ENCODE measurements at places on chromosomes 12 and 14.
A peak's percentile ranks its signal among the peaks of the same experiment; 100 is the strongest.

DNA sequence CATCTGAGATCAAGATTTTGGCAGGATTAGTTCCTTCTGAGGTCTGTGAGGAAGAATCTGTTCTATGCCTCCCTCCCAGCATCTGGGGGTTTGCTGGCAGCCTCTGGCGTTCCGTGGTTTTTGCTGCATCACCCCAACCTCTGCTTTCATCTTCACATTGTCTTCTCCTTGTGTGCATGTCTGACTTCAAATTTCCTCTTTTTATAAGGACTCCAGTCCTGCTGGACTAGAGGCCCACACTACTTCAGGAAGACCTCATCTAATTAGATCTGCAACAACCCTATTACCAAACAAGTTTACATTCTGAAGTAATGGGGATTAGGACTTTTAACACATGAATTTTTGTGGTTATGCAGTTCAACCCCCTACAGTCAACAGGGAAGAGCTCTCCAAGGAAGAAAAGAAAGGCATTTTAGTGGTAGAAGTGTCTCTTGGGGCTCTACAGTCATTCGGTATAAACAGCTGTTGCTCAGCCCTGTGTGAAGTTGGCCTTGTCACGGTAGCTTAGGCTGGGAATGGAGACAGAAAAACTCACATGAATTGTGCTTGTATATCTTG is 89.7 kb downstream of the CAND1 start:
- no peak for DNase-seq

DNA sequence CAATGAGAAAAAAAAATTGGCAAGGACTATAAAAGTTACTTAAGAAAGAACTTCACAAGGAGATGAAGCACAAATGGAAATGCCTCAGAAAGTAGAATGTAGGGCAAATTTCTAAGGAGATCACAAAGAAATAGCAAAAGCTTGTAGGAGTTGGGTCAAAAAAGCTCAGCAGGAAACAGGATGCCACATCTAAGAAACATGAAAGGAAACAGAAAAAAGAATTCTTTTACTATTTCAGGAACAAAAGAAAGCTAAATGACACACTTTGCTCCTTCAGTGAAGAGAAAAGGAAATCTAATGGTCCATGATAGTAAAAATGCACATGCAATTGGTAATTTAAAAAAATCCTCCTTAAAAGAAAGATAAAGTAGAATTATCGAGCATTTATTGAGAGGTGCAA is 452.1 kb upstream of the GARIN6 start:
- DNase-seq, result no peak

GRCh38 chr14:90447720-90448497 is 51.1 kb downstream of the CALM1 start:
- DNase-seq, result no peak

DNA sequence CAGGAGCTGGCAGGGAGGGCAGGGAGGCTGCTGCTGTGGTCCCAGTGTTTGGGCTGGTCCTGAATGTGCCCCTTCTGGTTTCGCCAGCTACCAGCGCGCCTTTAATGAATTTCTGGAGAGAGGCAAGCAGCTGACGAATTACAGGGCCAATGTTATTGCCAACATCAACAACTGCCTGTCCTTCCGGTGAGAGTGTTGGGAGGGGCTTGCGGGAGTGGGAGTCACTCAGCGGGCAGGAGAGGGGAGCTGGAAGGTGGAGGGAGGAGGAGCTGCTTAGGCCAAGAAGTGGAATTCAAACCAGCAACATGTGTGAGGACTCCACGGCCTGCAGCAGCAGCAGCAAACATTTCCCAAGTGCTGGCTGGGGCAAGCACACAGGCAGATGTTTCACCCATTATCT is 7.7 kb downstream of the TNFAIP2 start:
- DNase-seq, result no peak

- DNase-seq, result no peak
These were observed 52.9 kb downstream of the SERPINA3 start for GRCh38 chr14:94665121-94665520.

DNA sequence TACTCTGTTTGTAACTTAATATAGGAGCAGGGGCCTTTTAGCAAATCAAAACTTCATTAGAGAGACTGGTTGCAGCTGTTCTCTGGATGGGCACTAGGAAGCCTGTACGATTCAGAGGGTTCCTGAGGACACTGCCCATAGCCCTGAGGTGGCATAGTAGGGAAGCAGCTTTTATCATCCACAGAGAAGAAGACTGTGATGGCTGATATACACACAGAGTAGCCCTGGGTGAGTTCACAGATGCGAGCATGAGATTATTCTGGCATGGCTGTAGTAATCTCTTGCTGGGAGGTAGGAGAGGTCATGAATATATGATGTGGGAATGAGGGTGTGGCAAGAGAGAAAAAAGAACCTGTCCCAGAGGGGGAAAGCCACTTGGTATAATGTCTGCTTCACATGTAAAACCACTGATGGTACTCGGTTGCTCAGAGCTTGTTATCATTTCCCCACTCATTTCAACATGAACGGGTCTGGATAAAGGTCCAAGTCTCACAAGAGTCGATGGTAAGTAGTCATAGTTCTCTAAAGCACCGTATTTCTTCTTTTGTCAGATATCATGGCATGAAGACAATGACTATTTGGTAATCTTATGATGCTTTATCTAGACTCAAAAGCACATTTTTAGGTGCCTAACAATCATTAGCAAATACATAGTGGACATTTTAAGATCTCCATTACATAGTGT is 52.0 kb downstream of the PEBP1 start:
- DNase-seq, result no peak

DNA sequence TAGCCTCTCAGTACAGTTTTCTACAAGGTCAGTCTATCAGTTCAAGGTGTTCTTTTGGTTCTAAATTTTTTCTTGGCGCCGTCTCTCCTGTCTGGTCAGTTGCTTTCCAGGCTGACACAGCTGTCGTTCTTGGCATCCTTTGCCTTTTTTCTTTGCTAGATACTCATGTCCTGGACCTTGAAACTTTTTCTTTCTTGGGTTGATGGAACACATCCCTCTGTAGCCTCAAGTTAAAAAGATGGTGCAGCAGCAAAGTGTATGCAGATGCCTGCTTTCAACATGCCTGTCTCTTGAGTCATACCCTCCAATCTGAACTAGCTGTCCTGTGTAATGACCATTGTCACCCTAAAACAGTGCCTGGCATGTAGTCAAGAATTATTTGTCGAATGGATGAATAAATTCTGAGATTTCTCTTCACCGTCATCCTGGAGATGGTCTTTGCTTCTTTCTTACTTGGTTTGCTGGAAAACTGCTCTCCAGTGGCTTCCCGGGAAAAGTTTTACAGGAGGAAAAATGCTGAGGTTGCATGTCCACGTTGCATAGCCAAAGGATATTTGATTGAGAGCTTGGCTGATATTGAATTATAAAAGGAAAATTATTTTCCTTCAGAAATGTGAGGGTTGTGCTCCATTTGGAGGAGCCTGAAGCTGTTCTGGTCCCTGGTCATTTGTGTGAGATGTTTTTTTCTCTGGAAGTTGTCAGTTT is 4.6 kb downstream of the NYNRIN start:
- no peak for DNase-seq

- DNase-seq, result no peak
These were observed 18.2 kb upstream of the SUSD6 start for GRCh38 chr14:69593018-69593677.

DNA sequence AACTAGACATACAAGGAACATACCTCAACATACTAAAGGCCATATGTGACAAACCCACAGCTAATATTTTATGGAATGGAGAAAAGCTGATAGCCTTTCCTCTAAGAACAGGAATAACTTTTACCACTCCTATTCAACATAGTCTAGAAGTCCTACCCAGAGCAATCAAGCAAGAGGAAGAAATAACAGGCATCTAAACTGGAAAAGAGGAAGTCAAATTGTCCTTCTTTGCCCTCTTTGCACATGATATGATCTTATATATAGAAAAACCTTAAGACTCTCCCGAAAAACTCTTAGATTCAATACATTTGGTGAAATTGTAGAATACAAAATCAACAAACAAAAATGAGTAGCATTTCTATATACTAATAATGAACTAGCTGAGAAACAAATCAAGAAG is 110.0 kb downstream of the ATP23 start:
- no peak for DNase-seq

DNA sequence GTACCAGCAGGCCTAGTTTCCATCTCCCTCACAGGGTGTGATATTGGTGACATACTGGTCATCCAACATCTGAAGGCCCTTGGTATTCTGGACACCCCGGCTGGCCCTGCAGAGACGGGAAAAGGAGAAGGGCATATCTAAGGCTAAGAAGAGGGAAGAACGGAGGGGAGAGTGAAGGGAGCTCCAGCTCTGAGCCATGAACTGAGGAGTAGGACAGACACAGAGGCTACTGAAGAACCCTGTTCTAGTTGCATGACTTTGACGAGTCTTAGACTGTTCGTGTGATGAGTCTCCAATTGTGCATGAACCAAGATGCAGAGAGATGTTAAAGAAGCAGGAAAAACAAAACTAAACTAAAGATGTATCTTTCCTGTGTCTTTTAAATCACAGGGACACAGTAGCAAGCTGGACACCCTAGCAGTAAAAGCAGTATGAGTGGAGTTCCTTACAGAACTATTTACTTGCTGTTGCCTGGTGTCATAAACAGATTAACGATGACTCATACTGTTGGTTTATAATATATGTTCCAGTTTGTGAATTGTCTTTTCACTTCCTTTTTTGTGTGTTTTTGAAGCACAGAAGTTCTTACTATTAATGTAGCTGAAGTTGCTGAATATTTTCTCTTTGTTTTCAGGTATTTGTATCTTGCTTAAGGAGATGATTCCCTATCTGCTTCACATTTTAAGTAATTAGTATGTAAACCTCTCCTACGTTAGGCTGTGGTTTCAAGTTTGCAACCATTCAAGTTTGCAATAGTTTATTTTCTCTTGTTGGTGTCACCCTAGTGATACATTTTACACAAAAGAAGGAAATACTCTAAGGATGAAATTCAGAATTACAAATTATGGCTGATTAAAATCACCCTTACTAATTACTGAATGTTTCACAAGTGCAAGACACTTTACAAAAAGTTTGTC is 15.7 kb downstream of the FAR2 start:
- DNase-seq, result peak; percentile 28

- no peak for DNase-seq
These were observed 81.6 kb upstream of the MANSC4 start for GRCh38 chr12:27861428-27862167.

GRCh38 chr12:9361879-9362326 is 153.7 kb upstream of the PZP start:
- no peak for DNase-seq

DNA sequence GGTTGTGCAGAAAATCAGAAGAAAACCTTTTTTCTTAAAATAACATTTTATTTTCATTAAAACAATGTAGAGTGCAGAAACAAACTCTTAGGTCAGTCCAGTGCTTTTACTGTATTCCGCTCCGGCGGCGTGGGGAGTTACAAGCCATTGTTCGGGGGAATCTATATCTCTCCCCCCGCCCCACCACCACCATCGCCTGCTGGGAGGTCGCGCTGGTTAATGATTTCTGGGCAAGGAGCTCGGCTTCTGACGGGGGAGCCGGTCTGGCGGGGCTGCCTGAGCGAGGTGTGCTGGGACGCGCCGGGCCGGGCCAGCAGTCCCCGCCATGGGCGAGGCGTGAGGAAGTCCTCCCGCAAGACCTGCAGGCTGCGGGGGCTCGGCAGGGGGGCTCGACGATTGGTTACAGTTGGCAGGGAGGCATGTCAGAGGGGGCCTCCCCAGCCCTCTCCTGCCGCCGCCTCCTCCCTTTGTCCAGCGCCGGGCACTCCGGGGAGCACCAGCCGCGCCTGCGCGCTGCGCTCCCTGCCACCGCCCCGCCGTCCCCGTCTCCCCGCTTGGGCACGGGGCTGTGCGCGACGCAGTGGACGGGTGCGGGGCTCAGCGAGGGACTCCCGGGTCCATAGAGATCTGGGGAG is 1.0 kb upstream of the DUSP6 start:
- DNase-seq, result peak; percentile 39

- no peak for DNase-seq
These were observed 347.2 kb upstream of the DCN start for GRCh38 chr12:91529829-91530228.

Measured in CD4-positive, alpha-beta T cell treated with Interleukin-1 beta for 1 hour (primary cell).